NCI-H774 (cell line): ENCODE measurements at places on chromosomes 5 and 9.

GRCh38 chr5:114467729-114468128 lies 105.9 kb downstream of the KCNN2 start:
- DNase-seq: no peak

- DNase-seq: no peak
Measured at GRCh38 chr5:177502886-177503285, 5.5 kb upstream of the PDLIM7 start.

- peak; percentile 1 for DNase-seq
Measured at GRCh38 chr9:69223605-69224004, 49.5 kb downstream of the TJP2 start.

DNA sequence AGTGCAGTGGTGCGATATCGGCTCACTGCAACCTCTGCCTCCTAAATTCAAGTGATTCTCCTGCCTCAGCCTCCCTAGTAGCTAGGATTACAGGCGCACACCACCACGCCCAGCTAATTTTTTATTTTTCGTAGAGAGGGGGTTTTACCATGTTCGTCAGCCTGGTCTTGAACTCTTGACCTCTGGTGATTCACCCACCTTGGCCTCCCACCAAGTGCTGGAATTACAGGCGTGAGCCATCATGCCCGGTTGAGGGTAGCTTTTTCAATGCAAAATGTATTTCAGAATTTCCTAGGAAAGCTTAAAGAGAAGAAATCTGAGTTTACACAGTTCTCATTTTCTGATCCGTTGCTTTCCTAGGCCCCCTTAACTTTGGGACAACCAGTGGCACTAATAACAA lies 15.7 kb downstream of the BDP1 start:
- no peak for DNase-seq

DNA sequence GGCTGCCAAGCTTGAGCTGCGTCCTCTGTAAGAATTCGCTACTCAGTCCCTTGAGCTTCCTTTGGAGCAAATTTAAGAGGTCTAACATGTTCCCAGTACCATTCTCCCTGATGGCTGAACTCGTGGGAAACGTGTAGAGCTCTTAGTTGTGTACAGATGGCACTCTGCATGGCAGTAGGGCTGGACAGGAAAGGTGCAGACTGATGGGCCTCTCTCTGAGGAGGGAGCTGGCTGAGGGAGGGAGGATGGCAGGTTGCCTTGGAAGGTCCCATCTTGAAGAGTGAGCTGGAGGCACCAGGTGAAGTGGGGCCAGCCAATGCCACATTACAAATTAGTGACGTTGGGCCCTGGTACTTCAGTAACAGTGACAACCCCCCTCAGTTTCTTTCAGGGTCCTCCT lies 495.3 kb downstream of the CCDC171 start:
- no peak for DNase-seq

DNA sequence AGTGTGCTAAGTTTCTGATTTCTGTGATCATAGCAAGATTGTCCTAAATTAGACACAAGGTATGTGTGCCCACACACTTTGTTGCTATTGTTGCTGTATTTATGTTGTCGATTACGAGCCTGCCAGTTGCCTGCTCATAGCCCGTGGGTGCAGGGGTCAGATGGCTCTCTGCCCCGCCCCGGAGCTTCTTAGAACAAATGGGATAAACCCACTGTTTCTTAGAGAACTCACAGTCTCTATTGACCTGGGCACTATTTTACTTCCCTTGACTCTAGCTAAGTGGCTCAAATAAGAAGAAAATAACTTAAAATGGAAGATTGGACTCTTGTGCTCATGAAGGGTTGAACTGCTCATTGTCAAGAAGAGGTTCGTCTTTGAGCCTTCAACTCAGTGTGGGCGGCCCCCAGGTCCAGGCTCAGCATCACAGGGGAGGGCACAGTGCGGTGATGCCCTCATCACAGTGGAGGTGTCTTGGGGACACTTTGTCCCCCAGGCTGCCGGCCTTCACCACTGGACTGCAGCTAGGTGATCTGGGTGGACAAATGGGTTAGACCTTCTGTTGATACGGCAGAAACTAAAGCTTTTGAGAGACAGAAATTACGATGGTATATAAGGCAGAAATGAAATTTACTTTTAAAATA lies 155.5 kb downstream of the TENT4A start:
- DNase-seq: no peak

DNA sequence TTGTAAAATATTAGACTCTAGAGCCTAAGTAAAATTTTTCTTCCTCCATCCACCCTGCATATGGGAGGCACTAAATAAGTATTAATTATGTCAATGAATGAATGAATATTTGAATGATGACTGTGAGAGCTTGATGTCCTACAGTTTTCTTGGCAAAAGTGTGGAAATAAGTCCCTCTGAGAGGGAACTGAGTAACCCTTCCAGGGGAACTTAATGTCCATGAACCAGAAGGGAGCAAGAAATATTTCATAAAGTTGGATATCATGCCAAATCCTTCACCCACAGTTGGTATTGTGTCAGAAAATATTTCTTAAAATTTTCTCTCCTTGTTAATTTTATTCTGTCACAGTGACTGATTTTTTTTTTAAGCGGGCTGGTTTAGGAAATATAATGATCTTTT lies 36.6 kb downstream of the NNT start:
- DNase-seq: no peak

- no peak for DNase-seq
Measured at GRCh38 chr9:105362470-105362869, 85.4 kb upstream of the FSD1L start.

- DNase-seq: no peak
Measured at GRCh38 chr9:79166005-79166404, 405.8 kb upstream of the TLE4 start.

- no peak for DNase-seq
Measured at GRCh38 chr5:31664566-31664965, 25.6 kb downstream of the PDZD2 start.
